Colonic mucosa (tissue), 4 donors: ENCODE measurements at places on chromosomes 13 and 19.

DNA sequence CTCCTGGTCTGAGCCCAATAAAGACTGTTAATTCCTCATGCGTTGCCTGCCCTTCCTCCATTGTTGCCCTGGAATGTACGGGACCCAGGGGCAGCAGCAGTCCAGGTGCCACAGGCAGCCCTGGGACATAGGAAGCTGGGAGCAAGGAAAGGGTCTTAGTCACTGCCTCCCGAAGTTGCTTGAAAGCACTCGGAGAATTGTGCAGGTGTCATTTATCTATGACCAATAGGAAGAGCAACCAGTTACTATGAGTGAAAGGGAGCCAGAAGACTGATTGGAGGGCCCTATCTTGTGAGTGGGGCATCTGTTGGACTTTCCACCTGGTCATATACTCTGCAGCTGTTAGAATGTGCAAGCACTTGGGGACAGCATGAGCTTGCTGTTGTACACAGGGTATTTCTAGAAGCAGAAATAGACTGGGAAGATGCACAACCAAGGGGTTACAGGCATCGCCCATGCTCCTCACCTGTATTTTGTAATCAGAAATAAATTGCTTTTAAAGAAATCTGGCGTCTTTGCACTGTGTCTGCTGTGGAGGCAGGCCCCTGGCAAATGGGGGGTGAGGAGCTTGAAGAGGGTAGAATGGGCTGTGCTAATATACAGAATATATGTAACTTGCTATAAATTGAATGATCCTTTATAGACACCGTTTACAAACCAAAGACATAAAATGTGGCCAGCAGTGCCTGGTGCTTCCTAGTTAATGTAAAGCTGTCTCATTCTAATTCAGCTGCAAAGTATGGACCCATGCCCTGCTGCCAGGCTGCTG is 4.2 kb upstream of the RPS11 start:
- no peaks in the 10 kb centered on the region for H3K27me3 ChIP-seq
- H3K36me3 ChIP-seq: peaks cover 26% of the 10 kb centered on the region
- DNase-seq: no peak
- H3K4me1 ChIP-seq: peaks cover 10% of the 10 kb centered on the region
- H3K27ac ChIP-seq: no peak overlapping the region

DNA sequence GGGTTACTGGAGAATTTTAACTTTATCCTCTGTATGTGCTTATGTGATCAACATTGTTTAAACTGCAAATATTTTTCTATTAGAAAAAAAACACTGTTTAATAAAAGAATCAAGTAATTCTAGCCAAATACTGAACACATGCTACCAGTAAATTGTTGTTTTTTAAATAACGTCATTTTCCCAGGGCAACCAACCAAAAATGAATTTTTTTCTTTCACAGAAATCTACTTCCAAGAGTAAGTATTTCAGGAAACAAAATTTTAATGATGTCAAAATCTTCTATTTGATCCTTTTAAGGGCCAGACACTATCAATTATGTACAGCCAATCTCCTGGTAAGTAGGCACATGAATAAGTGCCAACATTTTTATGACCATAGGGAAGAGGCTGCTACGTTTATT is 57.1 kb downstream of the TUBGCP3 start:
- H3K4me1 ChIP-seq: no peaks in the 10 kb centered on the region
- no peaks in the 10 kb centered on the region for H3K36me3 ChIP-seq
- no peaks in the 10 kb centered on the region for H3K27me3 ChIP-seq
- DNase-seq: no peak

- DNase-seq: no peak
- no peaks in the 10 kb centered on the region for H3K27me3 ChIP-seq
- no peaks in the 10 kb centered on the region for H3K36me3 ChIP-seq
- H3K27ac ChIP-seq: no peak overlapping the region
- H3K4me1 ChIP-seq: no peaks in the 10 kb centered on the region
Observed at GRCh38 chr13:31310786-31311185, 111.0 kb downstream of the B3GLCT start.

DNA sequence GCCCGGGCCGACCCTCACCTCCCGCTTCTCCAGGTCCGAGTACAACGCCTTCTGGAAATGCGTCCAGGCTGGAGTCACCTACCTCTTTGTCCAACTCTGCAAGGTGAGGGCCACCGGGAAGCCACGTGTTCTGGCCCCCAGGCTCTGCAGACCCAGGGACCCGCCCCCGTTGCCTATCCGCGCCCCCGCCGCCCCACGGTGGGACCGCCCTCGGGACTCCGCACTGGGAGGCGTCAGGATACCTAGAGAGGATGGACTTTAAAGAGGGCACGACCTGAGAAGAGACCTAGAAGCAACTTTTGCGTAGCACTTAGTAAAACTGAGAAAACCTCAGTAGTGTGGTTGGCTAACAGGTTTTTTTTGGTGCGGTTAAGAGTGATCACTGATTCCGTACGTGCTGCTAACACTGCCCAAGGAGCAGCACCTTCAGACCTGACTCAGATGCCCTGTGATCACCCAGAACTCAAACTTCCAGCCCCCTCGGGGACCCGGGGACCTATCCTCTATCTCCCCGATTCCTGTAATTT is 492 bp downstream of the TMEM147 start:
- peak overlapping the region; percentile 88 for H3K4me3 ChIP-seq
- H3K4me1 ChIP-seq: peaks cover 9% of the 10 kb centered on the region

- no peaks in the 10 kb centered on the region for H3K36me3 ChIP-seq
- no peak for DNase-seq
- H3K4me3 ChIP-seq: no peak overlapping the region
- peak overlapping the region; percentile 42 for H3K27ac ChIP-seq
- H3K4me1 ChIP-seq: no peaks in the 10 kb centered on the region
Observed at GRCh38 chr13:94329277-94329676, 150.2 kb downstream of the DCT start.

GRCh38 chr19:5687360-5688198 is 2.5 kb upstream of the RPL36 start:
- no peaks in the 10 kb centered on the region for H3K27me3 ChIP-seq
- no peak for DNase-seq
- peak overlapping the region; percentile 57 for H3K4me3 ChIP-seq
- peaks cover 11% of the 10 kb centered on the region for H3K4me1 ChIP-seq

DNA sequence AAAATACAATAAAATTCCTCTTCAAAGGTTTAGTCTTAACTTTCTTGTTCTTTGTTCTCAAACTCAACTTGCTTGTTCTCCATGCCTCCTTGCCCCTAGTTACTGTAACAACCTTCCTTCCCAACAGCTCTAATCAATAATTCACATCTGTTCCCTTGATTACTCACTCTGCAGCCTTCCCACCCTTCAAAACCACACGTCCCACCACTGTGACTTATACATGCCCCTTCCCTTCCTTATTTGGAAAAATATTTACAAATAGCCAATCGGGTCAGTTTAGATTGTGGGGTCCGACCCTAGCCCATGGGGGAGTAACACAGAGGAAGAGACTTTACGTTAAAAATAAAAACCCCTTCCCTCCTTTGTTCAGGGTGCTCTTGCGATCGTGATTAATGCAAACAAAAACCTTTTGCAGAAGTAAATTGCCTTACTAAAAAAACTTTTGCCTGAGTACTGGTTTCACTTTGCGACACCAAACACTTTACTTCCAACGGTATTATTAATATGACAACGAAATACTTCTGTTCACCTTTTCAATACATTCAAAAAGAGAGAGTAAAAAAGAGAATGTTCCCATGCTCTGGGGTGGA is 512 bp upstream of the ZNF93 start:
- no peak for DNase-seq
- no peaks in the 10 kb centered on the region for H3K36me3 ChIP-seq
- peak overlapping the region; percentile 72 for H3K27ac ChIP-seq
- peak overlapping the region; percentile 69 for H3K4me3 ChIP-seq
- no peaks in the 10 kb centered on the region for H3K4me1 ChIP-seq
- no peaks in the 10 kb centered on the region for H3K27me3 ChIP-seq

DNA sequence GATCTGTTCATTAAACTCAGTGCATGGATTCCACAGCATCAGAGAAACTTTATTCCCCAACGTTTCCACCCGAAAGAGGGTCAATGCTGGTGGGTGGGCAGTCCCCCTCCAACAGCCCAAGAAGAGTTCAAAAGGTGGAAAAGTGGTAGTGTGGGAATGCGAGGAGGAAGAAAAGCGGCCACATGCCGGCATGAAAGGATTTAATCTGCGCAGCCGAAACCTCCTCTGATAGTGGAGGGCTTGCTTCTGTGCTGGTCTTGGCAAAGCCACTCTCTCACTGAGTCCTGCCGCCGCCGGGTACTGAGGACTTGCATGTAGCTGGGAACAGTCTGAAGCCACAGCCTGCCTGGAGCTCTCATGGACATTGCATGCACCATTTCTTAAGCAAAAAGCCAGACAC is 136.2 kb upstream of the ZNF536 start:
- no peak overlapping the region for H3K4me3 ChIP-seq
- no peak for DNase-seq
- H3K36me3 ChIP-seq: no peaks in the 10 kb centered on the region
- H3K27me3 ChIP-seq: no peaks in the 10 kb centered on the region

DNA sequence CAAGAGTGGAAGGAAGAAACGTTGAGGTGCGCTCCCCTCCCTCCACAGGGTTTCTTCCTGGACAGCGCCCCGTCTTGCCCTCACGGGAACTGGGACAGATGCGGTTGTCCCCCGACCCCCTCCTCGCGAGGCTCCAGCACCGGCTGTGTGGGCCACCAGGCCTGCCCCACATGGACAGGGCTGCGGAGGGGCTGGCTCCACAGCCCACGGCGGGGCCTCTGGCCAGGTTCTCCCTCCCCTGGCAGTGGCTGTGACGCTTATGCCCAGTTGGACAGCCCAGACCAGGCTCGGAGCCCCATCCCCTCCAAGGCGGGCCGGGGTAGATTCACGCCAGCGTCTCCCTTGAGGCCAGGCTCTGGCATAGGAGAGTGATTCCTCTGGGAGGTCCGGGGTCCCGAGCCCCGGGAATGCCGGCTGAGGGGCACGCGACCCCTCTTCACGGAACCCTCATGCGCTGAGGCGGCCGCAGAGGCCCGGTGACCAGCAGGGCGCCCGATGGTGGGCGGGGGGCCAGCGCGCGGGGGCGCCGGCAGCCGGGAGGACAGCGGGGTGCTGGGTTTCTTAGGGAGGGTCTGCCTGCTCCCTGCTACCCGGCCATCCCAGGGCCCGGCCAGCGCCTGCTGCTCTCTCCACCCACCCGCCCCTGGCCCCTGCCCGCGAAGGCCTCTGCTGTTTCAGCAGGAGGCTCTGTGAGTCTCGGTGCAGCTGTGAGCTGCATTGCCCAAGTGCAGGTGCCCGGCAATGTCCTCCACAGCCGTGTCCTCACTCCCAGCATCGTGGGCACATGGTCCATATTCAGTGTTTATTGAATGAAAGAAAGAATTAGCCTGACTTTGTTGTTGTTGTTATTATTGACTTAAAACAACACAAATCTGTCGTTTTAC is 20.3 kb upstream of the GAS6 start:
- no peaks in the 10 kb centered on the region for H3K27me3 ChIP-seq
- no peaks in the 10 kb centered on the region for H3K36me3 ChIP-seq
- H3K4me1 ChIP-seq: no peaks in the 10 kb centered on the region
- H3K4me3 ChIP-seq: no peak overlapping the region

GRCh38 chr13:79393564-79394249 is 12.3 kb downstream of the RBM26 start:
- H3K27me3 ChIP-seq: no peaks in the 10 kb centered on the region
- no peak overlapping the region for H3K27ac ChIP-seq
- DNase-seq: peak; percentile 33
- H3K4me3 ChIP-seq: no peak overlapping the region
- H3K36me3 ChIP-seq: peaks cover 4% of the 10 kb centered on the region

GRCh38 chr13:44092078-44092970 is 212.6 kb downstream of the LACC1 start:
- H3K36me3 ChIP-seq: no peaks in the 10 kb centered on the region
- H3K4me1 ChIP-seq: no peaks in the 10 kb centered on the region
- no peak overlapping the region for H3K4me3 ChIP-seq
- no peak overlapping the region for H3K27ac ChIP-seq

DNA sequence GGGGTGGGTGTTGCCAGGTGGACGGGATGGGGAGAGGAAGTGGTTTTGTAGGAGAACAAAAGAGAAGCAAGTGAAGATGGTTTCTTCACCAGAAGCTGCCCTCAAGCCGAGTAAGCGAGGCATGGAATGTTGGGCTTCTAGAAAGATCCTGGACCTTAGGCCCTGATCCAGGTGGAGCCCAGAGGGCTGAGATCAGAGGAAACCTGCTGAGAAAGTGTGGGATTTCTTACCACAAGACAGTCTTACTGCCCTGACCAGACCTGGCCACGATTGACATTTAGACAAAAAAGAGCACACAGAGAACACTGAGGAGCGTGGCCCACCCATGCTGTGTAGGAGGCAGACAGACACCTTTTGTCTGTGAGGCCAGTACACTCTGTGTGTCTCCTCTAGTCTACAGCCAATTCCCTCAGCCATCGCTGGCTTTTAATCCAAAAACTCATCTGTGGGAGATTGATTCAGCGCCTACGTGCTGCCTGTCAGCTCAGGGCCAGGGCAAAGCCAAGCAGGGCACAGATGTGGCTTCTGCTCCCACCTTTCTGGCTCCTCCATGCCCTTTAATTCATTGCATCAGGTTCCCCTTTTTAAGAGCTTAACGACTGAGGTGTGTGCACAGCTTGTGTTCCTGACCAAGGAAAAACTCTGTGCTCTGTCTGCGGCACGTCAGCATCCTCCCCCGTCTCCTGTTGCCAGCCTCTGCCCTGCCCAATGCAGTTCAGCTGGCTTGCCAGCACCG is 123.3 kb downstream of the AKAP11 start:
- no peak overlapping the region for H3K27ac ChIP-seq
- no peaks in the 10 kb centered on the region for H3K4me1 ChIP-seq
- H3K27me3 ChIP-seq: no peaks in the 10 kb centered on the region
- no peaks in the 10 kb centered on the region for H3K36me3 ChIP-seq
- no peak overlapping the region for H3K4me3 ChIP-seq
